Stimulated activated CD4-positive, alpha-beta T cell treated with anti-CD3 and anti-CD28 coated beads, Interleukin-15, amount 100 ng/mL, for 48 hours (primary cell): ENCODE measurements at places on chromosomes 2 and 18.

DNA sequence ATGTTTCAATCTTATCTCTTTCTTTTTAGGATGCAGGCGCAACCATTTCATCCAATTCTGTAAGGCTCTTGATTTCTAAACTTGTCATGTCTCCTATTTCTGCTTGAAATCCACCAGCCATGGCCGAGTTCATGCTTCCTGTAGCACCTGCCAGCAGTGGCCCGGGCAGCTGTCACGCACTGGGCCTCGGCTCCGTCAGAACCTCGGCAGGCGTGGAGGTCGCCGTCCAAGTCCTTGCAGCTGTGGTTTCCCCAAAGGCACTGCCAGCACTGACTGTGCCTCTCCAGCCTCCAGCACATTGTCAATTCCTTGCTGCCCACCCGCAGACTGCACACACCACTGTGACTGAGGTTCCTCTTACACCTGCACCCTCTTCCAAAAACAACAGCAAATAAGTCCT is 188.7 kb upstream of the SALL3 start:
- no peak for DNase-seq

DNA sequence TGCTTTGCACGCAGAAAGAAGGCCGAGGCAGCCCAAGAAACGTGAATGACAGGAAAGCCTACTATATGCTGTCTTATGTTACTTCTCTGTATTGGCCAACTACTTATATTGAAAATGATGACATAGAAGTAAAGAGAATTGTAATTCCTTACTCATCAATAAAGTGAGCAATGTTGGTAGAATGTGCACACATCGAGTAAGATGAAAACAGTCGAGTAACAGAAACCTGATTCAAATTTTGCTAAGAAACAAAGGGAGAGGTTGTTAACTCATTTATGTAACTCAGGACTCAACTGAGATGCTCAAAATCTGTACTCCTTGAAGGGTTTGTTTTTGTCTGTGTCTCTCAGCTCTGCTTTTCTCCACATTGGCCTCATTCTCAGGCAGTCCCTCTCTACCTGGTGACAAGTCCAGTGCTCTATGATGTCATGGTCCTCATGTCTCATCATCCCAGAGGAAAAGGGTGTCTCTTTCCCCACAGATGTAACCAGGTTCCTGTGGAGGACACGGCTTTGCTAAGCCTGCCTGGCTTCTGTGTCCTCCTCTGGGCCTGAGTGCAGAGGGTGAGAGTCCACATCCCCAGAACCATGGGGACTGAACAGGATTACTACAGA is 30.3 kb upstream of the CCDC93 start:
- DNase-seq = no peak

DNA sequence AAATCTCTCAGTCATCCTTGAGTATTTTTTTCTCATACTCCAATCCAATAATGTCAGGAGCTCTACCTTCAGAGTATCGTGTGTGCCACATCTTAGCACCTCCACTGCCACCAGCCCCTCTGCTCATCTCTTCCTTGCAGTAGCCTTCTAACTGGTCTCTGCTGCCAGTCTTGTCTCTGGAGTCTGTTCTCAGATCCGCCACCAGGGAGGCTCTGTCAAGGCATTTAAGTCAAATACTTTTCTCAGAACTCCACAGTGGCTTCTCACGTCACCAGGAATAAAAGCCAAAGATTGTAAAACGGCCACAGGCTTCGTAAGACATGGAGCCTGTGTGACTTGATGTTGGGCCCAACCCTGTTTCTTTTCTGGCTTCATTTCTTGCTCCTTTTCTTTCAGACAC is 7.1 kb downstream of the UNC50 start:
- no peak for DNase-seq

DNA sequence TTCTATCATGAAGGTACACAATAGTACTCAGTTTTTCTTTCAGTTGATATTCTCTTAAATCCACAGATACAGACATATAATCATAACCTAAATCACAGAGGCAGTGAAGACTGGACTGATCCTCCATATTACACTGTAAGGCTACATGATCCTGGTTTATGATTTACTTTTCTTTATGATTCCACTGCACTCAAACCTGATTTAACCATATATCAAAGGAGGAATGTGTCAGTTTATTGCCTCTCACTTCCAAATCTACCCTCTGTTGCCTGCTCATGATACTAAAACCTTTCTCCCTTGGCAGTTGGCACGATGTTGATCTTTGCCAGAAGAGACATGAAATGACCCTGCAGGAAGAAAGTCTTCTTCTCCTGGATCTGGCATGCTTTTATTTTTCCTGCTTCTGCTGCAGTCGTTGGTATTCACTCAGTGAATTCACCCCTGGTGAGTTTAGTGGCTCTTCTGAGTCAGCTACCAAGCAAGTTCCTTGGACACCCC is 426.4 kb downstream of the MBD2 start:
- DNase-seq = no peak

GRCh38 chr18:21636769-21637168 is 24.7 kb downstream of the SNRPD1 start:
- no peak for DNase-seq
